ENCODE measurements at places on chromosomes 5 and 9.
A peak's percentile ranks its signal among the peaks of the same experiment; 100 is the strongest.

DNA sequence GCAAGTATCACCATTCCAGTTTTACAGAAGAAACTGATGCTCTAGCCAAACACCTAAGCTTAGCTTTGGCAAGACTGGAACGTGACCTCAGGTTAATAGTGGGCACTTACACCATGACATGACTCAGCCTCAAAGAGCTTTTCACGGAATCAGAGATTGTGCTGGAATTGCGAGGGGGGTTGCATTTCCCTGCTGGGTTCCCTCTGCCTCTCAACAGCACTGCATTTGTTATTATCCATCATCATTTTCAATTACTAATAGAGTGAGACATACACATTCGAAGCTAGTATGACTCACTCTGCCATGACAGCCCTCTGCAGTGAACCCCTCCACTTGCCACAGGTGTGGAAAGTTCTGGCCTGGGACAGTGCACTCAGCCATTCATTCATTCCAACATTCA is 8.0 kb downstream of the SPOCK1 start:
- DNase-seq, result no peak

DNA sequence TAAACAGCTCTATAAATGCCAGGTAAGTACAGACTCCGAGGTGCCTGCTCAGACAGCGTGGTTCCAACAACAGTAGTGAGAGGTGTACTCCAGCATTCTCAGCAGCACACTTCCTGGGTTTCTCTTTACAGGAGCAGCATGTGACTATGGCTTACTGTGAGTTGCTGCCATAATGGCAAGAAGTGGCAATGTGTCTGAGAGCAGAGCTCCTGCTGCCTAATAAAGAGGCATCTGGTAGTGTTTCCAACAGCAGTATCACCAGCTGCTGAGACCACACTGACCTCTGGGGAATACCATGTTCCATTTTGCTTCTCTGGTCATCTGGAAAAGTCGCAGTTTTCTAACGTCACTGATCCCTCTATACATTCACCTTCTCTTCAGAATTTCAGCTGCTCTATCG is 398.2 kb downstream of the SLCO4C1 start:
- DNase-seq, result no peak

DNA sequence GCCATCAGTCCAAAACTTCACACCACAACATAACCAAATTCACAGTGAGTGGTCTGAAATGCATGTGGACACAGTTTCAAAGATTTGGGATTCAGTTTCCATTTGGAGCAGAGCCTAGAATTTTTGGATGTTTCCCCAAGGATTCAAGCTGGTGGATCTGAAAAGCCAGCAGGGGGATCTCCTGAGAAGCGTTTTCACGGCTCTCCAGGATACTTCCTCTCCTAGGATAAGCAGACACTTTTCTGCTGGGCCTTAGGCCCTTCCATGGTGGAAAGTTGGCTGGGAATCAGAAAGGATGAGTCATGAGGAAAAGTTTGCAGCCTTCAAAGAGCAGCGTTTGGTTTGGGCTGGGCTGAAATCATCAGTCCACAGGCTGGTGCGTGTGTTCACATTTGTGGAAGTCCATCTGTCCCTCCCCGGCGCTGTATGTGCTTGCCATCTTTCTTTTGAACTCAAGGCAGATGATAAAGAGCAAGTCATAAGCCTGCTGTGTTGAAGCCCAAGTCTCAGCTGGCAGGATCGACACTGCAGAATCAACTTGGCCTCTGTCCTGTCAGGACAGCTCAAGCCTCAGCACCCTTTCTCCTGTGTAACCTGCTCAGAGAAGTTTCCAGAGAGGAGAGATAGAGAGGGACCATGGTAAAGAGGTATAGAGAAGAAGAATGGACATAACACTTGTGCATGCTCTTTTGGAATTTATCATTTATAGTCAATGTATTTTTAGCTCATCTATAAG is 152.6 kb upstream of the MSX2 start:
- DNase-seq, result no peak

GRCh38 chr5:1760656-1761452 is 38.8 kb downstream of the MRPL36 start:
- DNase-seq, result peak; percentile 44

GRCh38 chr5:78899922-78900362 is 85.2 kb downstream of the ARSB start:
- no peak for DNase-seq

DNA sequence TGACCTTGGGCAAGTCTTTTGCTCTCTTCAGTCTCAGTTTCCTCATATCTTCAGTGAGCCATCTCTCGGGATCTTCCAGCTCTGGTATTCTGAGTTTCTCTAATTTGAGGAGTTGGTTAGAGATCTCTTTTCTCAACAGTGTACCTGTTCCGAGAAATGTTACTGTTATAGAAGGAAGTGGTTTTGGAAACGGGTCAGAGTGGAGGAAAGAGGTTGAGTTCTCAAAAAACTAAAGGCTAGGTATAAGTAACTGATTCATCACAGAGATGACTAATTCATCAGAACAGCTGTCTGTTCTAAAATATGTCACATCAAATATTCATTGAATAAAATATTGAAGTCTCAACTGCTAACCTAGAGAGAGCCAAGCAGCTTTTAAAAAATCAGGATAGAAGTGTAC is 106.6 kb downstream of the PALM2AKAP2 start:
- no peak for DNase-seq

DNA sequence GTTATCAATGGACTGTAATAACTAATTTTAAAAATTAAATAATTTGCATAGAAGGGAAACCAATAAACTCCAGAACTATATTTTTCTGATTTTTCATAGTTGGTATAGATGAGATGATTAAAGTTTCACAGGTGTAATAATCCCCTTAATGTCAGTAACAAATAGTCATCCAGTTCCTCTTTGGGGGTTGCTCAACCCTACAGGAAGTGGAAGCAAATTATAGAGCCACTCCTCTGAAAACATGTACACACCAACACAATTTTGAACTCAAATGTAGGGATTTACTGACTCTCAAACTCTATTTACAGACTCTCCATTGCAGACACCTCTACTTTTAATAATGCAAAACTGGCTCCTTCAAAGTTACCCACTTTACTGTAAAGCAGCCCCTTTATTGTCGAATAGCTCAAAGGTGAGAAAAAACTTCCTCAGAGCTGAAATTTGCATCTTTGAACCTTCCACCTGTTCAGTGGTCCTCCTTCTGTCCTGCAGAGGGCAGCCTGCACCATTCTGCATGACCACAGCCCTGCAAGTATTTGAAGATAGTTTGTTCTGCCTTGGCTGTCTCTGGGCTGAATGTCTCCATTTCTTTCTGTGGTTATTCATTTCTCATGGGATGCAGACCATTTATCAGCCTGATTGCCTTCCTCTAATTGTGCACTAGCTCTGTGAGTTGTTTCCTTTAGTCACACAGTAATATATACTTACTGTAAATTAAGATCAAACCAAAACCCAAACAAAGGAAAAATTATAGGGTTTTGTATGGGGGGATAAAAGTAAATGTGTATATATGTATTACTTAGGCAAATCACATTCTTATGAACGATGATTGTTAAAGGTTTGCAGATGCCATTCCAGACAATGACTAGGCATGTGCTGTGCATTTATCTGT is 383.2 kb upstream of the SGCD start:
- peak; percentile 60 for DNase-seq

DNA sequence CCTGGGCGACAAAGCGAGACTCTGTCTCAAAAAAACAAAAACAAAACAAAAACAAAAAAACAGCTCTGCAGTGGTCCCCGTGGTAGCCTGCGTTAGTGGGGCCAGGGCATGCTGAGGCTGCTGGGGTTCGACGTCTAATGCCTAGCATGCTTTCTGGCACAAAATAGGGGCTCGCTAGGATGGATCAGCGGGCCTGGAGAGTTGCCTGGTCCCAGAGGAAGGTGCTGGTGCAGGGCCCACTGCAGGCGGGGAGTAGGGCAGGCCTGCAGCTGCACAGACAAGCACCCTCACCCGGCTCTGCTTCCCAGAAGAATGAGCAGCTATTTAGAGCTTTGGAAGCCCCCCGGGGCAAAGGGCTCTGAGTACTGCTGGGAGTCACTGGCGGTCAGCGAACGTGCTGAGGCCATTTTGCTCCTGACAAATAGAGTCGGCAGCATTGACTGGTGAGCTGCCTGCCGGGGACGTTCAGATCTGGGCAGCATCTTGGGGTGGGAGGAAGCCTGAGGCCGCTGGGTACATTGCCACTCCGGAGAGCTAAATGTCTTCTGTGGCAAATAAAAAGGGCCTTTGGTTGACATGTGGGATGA is 126.7 kb downstream of the OLFM1 start:
- DNase-seq, result no peak

GRCh38 chr5:61245936-61246335 is 83.7 kb upstream of the SMIM15 start:
- DNase-seq, result no peak

- no peak for DNase-seq
Observed at GRCh38 chr5:111511174-111511830, 1.0 kb downstream of the STARD4 start.

DNA sequence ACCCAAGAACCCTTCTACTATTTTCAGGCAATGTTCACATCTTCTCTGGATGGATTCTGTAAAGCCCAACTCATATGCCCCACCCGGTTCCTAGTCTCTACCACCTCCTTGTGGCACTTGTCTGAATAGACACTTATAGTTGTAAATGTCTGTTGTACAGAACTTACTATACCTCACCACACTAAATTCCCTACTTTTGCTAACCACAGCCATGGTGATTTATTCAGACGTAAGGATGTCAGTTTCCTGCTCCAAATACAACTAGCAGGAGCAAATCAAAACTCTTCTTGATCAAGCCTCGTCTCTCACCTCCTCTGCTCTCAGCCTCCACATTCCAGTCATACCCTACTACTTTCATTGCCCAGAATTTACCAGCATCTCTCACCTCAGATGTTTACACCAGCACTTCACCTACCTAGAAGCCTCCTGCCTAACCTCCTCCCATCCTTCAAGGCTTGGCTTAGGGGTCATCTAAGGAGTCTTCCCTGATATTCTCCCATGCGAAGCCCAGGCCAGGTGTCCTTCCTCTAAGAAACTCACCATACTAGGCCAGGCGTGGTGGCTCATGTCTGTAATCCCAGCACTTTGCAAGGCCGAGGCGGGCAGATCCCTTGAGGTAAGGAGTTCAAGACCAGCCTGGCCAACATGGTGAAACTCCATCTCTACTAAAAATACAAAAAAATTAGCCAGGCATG is 75.5 kb downstream of the MAPKAP1 start:
- DNase-seq, result peak; percentile 69

DNA sequence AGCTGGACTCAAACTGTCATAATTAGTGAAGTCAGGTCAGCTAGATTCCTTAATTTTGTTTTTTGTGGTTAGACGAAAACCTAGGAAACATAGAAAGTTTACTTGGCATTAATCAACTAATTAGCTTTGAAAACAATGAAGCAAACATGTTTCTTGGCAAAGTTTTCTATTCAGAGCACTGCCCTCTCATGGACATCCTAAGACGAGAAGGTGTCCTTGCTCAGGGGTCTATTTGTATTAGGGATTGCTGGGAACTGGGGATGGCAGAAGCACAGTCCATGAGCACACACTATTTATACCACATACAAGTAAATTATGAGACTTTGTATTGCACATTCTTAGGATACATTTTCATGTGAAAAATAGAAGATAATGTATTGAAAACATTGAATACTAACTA is 49.7 kb downstream of the POC5 start:
- DNase-seq, result no peak

- DNase-seq, result no peak
Observed at GRCh38 chr9:137817236-137818200, 60.1 kb upstream of the CACNA1B start.

- DNase-seq, result no peak
Observed at GRCh38 chr9:125538092-125538473, 168.9 kb downstream of the MAPKAP1 start.

- no peak for DNase-seq
Observed at GRCh38 chr9:121674017-121674416, 22.6 kb downstream of the DAB2IP start.

DNA sequence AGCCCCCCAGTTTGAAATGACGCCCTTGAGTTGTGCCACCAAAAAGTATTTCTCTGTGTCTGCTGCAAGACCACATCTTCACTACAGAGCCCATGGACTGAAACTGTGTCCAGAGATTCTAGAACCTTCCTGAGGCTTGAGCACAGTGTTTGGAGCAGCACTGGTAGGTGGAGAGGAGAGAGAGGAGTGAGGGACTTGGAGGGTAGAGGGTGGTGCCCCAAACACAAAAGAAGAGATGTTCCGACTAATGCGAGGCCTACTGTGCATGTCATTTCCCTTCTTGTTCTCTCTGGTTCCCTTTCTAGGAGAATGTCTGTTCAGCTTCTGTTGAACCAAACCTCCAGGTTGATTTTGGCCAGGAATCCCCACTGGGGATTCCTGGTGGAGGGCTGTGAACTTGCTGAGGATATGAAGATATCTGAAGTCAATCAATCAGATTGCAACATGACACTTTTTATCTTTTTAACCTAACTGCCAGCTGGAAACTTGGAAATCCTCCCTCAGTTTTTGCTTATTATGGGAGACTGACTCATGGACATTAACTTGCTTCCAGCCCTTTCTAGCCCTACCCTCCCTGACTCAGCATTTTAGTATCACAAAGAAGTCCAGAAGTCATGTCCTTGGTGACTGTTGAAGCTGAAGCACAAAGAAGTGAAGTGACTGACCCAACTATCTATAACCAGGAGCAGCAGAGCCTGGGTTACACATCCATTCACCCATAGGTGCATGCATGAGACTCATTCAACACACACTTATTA is 154.5 kb downstream of the NR3C1 start:
- DNase-seq, result no peak

GRCh38 chr5:169182797-169183196 is 118.1 kb downstream of the SLIT3 start:
- no peak for DNase-seq

GRCh38 chr9:86614871-86615849 is 260.9 kb upstream of the TUT7 start:
- no peak for DNase-seq

- no peak for DNase-seq
Observed at GRCh38 chr5:95035891-95036685, 248.8 kb downstream of the MCTP1 start.

- DNase-seq, result no peak
Observed at GRCh38 chr5:51958473-51958872, 575.2 kb downstream of the ISL1 start.

GRCh38 chr5:122149321-122150090 is 20.2 kb downstream of the ZNF474 start:
- DNase-seq, result no peak

DNA sequence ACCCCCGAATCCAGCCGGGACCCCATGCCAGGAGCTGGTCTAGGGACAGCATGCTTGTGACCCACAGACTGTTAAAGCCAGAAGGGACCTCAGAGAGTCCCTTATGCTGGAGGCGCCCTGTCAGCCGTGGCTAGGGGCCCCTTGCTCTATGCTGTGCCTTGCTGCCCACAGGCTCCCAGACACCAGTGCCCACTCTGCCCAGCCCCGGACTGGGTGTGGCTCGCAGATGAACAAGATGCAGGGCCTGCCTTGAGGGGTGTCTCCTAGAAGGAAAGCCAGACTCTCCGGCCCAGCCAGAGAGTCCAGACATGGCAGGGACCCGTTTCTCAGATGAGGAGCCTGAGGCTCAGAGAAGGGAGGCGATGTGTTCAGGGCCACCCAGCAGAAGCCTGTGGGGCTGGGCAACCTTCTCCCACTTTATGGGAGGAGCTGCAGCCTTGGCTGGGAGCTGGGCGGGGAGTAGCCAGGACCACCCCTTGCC is 85.7 kb downstream of the LMX1B start:
- DNase-seq, result no peak

DNA sequence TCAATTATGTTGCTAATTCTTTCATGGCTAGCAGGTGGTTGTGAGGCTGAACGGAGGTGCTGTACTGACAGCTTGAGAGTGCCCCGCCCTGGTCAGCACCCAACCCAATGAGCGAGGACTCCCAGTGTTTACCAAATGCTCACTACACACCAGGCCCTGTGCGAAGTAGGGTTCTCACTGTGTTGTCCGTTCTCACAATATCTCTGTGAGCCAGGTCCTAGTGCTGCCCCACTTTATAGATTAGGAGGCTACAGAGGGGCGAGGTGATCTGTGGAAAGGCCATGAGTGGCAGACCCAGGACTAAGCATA is 28.2 kb downstream of the COL15A1 start:
- no peak for DNase-seq
